T-helper 17 cell (primary cell): ENCODE measurements at places on chromosomes 1 and 21.

- H3K27me3 ChIP-seq: no peaks in the 10 kb centered on the region
- peaks cover 4% of the 10 kb centered on the region for H3K4me1 ChIP-seq
- H3K36me3 ChIP-seq: no peaks in the 10 kb centered on the region
- no peak for DNase-seq
- H3K27ac ChIP-seq: no peak overlapping the region
- no peak overlapping the region for H3K4me3 ChIP-seq
Observed at GRCh38 chr1:76840278-76840677, 27.0 kb upstream of the ST6GALNAC5 start.

- no peak for DNase-seq
- no peak overlapping the region for H3K27ac ChIP-seq
- H3K36me3 ChIP-seq: peaks cover 9% of the 10 kb centered on the region
- peaks cover 74% of the 10 kb centered on the region for H3K27me3 ChIP-seq
- no peak overlapping the region for H3K4me3 ChIP-seq
Observed at GRCh38 chr1:162627662-162628296, 4.5 kb upstream of the DDR2 start.

DNA sequence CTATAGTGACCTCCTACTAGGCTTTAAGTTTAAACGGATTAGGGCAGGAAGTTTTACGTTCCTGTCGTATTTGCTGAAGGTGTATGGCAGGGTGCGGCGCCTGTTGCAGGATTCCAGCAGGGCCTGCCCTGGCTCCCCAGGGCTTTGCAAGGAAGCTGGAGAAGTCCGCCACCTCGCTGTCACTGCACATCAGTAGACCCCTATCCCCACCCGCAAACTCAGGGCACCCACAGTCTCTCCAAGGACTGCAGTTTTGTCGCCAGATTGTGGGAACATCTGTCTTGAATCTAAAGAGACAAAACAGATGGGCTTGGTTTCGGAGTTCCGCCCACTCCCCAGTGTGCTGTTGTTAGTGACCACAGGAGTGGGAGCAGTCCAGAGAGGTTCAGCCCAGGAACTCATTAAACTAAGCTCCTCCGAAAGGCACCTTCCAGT, 110.8 kb downstream of the CDC7 start:
- DNase-seq: no peak
- H3K27ac ChIP-seq: no peak overlapping the region
- no peaks in the 10 kb centered on the region for H3K36me3 ChIP-seq
- H3K27me3 ChIP-seq: no peaks in the 10 kb centered on the region

- H3K27me3 ChIP-seq: peaks cover 77% of the 10 kb centered on the region
- no peak for DNase-seq
- H3K4me3 ChIP-seq: no peak overlapping the region
- H3K36me3 ChIP-seq: peaks cover 2% of the 10 kb centered on the region
- H3K4me1 ChIP-seq: no peaks in the 10 kb centered on the region
- no peak overlapping the region for H3K27ac ChIP-seq
Observed at GRCh38 chr1:14895727-14896126, 257.8 kb upstream of the TMEM51 start.

DNA sequence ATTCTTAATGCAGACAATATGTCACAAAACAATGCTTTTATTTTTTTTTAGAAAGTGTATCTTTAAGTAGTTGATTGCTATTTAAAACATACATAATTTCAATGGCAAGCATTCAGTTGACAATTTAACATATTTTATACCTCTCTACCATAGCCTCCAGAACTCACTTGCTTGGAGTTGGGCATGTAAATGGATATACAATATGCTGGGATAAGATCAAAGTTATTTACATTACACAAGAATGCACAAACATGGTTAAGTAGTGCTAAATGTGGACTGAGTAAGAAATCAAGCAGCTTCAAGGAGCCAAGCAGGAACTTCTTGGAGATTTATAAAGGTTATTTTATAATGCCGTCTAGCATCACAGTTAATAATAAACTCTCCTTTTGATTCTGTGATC, 17.0 kb downstream of the CLCA4 start:
- no peak overlapping the region for H3K27ac ChIP-seq
- no peak for DNase-seq
- peaks cover 30% of the 10 kb centered on the region for H3K27me3 ChIP-seq
- no peak overlapping the region for H3K4me3 ChIP-seq
- no peaks in the 10 kb centered on the region for H3K36me3 ChIP-seq

DNA sequence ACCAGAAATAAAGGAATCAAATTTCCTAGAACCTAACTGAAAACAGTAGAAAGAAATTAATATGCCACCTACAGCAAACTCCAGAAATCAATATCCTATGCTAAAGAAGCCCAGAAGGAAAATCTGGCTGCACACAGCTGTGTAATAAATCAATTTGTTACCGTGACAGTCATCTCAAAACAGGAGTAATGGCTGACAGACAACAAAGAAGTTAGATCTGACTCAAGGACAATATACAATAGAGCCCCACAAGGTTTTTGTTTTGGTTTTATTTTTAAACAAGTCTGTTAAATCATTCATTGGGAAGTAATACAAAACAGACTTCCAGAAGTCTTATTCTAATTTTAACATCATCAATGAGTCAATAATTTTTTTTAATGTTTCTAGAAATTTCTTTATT, 168.4 kb downstream of the RERE start:
- H3K36me3 ChIP-seq: no peaks in the 10 kb centered on the region
- H3K27ac ChIP-seq: no peak overlapping the region
- no peaks in the 10 kb centered on the region for H3K27me3 ChIP-seq
- no peak for DNase-seq

DNA sequence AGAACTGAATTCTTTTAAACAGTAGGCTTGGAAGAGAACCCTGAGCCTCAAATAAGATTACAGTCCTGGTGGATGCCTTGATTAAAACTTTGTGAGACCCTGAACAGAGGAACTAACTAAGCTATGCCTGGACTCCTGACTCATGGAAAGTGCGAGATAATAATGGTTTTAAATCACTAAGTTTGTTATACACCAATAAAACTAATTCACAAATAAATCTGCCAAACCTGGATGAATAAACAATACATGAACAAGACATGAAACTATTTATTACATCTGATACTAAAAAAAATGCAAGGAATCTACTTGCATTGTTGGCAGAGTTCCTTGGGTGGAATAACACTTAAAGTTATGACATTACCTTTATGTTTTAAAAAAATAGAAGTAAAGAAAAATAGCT, 118.4 kb downstream of the PIGK start:
- DNase-seq: no peak
- H3K27me3 ChIP-seq: no peaks in the 10 kb centered on the region
- H3K27ac ChIP-seq: no peak overlapping the region
- H3K4me3 ChIP-seq: no peak overlapping the region
- peaks cover 3% of the 10 kb centered on the region for H3K36me3 ChIP-seq

DNA sequence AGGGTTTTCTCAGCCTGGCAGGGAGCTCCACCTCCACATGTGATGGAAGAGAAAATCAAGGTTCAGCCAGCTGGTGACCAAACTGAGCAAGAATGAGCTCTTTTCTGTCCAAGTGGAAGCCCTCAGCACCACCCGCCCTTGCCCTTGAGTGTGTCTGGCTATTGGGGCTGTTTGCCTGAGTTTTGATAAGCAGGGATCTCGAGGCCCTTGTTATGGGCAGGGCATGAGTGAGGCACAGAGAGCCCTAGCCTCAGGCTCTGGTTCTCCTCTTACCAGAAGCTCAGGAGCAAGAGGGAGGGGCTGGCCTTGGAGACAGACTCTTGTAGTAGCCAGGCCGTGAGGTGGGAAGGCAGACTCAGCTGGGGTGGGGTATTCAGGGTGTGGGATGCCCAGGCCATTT, 37.5 kb upstream of the ARF1 start:
- no peak overlapping the region for H3K27ac ChIP-seq
- H3K4me3 ChIP-seq: no peak overlapping the region
- no peak for DNase-seq
- no peaks in the 10 kb centered on the region for H3K4me1 ChIP-seq
- H3K27me3 ChIP-seq: peaks cover 4% of the 10 kb centered on the region
- no peaks in the 10 kb centered on the region for H3K36me3 ChIP-seq

- H3K27ac ChIP-seq: peak overlapping the region; percentile 95
- H3K36me3 ChIP-seq: peaks cover 18% of the 10 kb centered on the region
- H3K27me3 ChIP-seq: no peaks in the 10 kb centered on the region
- peaks cover 60% of the 10 kb centered on the region for H3K4me1 ChIP-seq
- peak overlapping the region; percentile 95 for H3K4me3 ChIP-seq
- no peak for DNase-seq
Observed at GRCh38 chr1:43973981-43974442, 748 bp upstream of the ATP6V0B start.

GRCh38 chr1:118914379-118915161, 73.6 kb downstream of the TBX15 start:
- no peaks in the 10 kb centered on the region for H3K4me1 ChIP-seq
- no peaks in the 10 kb centered on the region for H3K27me3 ChIP-seq
- DNase-seq: no peak
- H3K27ac ChIP-seq: no peak overlapping the region
- H3K4me3 ChIP-seq: no peak overlapping the region

- no peak for DNase-seq
- H3K4me3 ChIP-seq: peak overlapping the region; percentile 45
- H3K27ac ChIP-seq: no peak overlapping the region
- no peaks in the 10 kb centered on the region for H3K4me1 ChIP-seq
Observed at GRCh38 chr1:237492359-237492758, 398.4 kb downstream of the ZP4 start.

DNA sequence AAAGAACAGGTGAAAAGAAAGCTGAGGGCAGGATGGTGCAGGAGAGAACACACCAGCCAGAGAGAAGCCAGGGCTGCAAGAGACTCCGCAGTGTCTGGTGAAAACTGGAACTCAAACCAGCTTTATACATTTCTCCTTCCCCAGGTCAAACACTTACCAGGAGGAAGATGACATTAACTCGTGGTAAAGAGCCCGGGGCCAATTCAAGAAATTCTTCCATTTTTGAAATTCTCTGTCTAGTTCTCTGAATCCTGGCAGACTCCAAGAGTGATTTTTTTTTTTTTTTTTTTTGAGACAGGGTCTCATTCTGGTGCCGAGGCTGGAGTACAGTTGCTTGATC, 25.8 kb upstream of the SIPA1L2 start:
- H3K27me3 ChIP-seq: peaks cover 68% of the 10 kb centered on the region
- DNase-seq: no peak
- no peak overlapping the region for H3K4me3 ChIP-seq
- peaks cover 2% of the 10 kb centered on the region for H3K36me3 ChIP-seq

GRCh38 chr1:185388346-185388745, 71.3 kb upstream of the IVNS1ABP start:
- no peaks in the 10 kb centered on the region for H3K27me3 ChIP-seq
- H3K4me3 ChIP-seq: no peak overlapping the region
- no peak overlapping the region for H3K27ac ChIP-seq
- DNase-seq: no peak
